Sigmoid colon (tissue), 7 donors: ENCODE measurements at places on chromosomes 6 and 20. TPM values are rescaled to one million over a fixed set of nuclear protein-coding genes. Genes with fewer than 3 reads are reported as not detected.
A peak's percentile ranks its signal among the peaks of the same experiment; 100 is the strongest.

LINC00237 gene
- polyA plus RNA-seq: not detected

PRKN gene
- 0.38 TPM for polyA plus RNA-seq

TSBP1 gene
- not detected for polyA plus RNA-seq

DNA sequence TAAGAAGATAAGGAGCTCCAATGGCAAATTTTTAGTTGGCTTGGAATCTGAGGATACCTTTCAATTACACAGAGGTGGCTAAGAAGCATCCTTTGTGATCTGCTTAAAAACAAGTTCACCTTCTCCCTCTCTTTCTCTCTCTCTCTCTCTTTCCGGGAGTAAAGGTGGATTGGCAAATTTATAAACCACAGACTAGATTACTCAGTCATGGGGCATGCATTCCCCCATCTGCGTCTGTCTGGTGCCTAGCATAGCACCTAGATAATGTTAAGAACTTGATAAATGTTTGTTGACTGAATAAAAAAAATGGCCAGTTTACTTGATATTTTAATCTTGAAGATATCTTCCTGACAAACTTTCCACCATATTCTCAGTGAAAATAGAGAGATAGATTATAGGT, 312.3 kb downstream of the CDC5L start:
- no peak overlapping the region for H3K27ac ChIP-seq
- H3K27me3 ChIP-seq: no peaks in the 10 kb centered on the region
- no peak overlapping the region for H3K4me3 ChIP-seq
- no peaks in the 10 kb centered on the region for H3K36me3 ChIP-seq
- peaks cover 16% of the 10 kb centered on the region for H3K4me1 ChIP-seq

GRCh38 chr20:13857961-13858360, 73.1 kb downstream of the NDUFAF5 start:
- DNase-seq: no peak
- H3K36me3 ChIP-seq: no peaks in the 10 kb centered on the region
- no peaks in the 10 kb centered on the region for H3K27me3 ChIP-seq
- H3K4me1 ChIP-seq: peaks cover 4% of the 10 kb centered on the region
- peak overlapping the region; percentile 26 for H3K27ac ChIP-seq
